ENCODE measurements at places on chromosomes 7 and 10.

GRCh38 chr7:148620749-148621359, 30.3 kb downstream of the C7orf33 start:
- no peak for DNase-seq

GRCh38 chr7:81195033-81195432, 276.2 kb upstream of the SEMA3C start:
- DNase-seq, result no peak

DNA sequence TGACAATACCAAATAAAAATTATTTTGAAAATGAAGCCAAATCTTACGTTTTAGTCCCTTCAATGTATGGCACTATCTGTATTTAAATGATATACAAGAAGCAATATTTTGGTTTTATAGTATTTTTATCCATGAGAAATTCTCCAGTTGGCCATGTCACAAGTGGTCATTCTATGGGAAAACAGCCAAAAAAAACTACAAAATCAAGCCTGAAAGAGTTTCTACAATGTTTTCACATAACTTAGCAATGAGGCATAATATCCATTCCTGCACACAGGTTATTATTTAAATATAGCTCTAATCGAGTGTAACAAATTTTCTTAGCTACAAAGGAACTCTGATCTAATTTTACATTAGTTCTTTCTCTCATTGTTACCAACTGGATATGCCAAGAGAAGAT, 5.4 kb downstream of the RAB11FIP2 start:
- DNase-seq, result peak; percentile 77

DNA sequence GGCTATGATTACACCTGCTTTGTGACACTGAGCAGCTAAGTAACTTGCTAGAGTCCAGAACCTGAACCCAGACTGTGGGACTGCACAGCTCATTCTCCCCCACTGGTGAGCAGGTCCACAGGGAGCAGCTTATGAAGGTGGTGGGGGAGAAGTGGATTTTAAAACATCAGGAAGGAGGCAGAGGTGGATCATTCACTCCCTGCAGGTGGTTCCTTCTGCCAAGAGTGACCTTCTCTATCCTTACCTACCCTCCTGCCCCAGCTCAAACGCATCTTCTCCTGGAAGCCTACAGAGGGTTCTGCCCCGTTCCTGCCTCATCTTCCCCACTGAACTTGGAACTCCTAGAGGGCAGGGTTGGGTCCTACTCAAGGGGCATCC, 539 bp upstream of the FAM241B start:
- no peak for DNase-seq

GRCh38 chr7:49660976-49661375, 112.5 kb upstream of the VWC2 start:
- no peak for DNase-seq

DNA sequence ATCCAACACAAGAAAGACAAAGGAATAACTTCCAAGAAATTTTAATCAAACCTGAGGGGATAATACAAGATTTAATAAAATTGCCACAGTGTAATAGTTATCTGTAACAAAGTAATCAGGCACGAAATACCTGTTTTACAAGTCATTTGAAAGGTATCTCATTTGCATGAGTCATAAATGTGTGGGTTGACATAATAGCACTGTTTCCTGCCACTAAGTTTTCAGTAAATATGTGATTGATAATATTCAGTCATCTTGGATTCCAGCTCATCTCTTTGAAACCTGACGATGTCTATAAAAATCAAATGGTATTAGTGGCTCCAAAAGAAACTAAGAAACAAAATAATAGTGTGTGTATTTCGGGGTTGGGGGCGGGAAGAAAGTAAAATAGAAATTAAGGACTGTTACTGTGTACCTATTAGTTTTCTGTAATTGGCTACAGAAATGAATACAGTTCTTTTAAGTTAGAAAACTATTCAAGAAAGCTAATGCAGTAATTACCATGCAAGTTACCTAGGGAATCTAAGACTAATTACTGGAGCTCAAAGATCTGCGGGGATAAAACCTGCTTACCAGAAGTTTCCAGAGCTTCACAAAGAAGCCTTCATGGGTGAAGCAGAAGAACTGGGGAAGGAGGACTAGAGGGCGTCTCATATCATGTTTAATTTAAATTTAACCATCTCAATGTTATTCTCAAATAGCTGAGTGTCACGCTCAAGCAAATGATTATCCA, 100.7 kb downstream of the ST8SIA6 start:
- peak; percentile 6 for DNase-seq

GRCh38 chr7:130891254-130892094, 157.5 kb upstream of the KLF14 start:
- DNase-seq, result peak; percentile 99

GRCh38 chr7:11557627-11558026, 274.4 kb downstream of the THSD7A start:
- no peak for DNase-seq

- DNase-seq, result no peak
Observed at GRCh38 chr7:129781928-129782817, 170.6 kb downstream of the UBE2H start.

- no peak for DNase-seq
Observed at GRCh38 chr10:5897504-5897903, 7.5 kb downstream of the FBH1 start.

GRCh38 chr7:13117103-13117502, 429.7 kb downstream of the ARL4A start:
- peak; percentile 35 for DNase-seq

DNA sequence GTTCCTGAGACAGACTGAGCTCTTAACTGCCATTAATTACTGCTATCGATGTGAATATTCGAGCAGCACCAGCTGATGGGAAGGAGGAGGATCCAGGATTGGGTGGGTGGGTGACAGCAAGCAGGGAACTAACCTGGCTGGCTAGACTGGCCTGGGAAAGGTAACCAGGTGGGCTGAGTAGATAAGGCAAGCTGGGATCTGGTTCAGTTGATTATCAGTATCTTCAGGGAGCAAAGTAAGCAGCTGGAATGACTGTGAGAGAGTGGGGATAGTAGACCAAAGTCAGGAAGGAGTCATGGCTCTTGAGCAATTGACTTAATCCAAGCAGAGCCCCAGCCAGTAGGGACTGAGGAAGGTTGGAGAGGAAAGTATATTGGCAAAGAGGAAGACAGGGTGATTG, 46.9 kb upstream of the KMT2E start:
- DNase-seq, result no peak

DNA sequence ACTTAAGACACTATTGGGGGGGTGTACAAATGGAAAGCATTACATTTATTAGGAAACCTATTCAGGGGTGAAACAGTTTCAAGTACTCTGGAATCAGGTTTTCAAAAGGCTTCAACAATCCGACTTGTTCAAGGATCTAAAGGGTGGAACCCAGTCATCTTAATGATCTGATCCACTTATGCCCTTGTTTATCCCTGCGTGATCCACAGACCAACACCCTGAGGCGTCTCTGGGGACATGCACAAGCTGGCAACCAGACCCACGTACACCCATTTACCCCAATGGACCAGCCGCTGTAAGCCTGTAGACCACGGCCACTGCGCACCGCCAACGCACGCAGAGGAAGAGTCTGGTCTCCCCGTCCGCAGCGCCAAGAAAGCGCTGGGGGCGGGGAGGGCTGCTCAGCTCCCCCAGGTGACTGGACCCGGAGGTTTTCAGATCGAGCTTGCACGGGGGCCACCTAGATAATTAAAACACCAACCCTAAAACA, 13.4 kb downstream of the HNRNPF start:
- DNase-seq, result peak; percentile 31

GRCh38 chr7:128729494-128729893, 9.7 kb upstream of the CALU start:
- DNase-seq, result no peak

GRCh38 chr10:103772096-103772845, 83.1 kb downstream of the SH3PXD2A start:
- peak; percentile 89 for DNase-seq

GRCh38 chr7:108697254-108697653, 127.6 kb downstream of the DNAJB9 start:
- no peak for DNase-seq

- no peak for DNase-seq
Observed at GRCh38 chr10:67452892-67453291, 243.1 kb downstream of the CTNNA3 start.

Data from astrocyte of the spinal cord (primary cell).